ENCODE measurements at places on chromosomes 1 and 21.

DNA sequence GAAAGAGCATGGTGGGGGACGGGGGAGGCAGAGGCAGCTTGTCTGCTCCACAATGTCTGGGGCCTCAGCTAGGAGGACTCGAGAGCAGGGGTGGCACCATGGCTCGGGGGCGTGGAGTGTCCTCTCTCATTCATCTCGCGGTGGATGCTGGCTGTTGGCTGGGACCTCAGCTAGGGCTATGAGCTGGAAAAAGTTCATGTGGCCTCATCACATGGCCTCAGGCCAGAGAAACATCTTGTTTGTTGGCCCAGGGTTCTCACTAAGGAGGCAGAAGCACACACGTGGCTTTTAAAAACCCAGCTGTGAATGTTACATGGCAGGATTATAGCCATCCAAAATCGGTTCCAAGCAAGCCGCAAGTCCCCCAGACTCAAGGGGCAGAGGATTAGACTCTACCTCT lies 6.2 kb upstream of the CENPS start:
- DNase-seq, result no peak

- DNase-seq, result no peak
These were observed 1.8 kb upstream of the TFF2 start for GRCh38 chr21:42352441-42353095.

GRCh38 chr1:33367485-33368405 lies 46.8 kb upstream of the A3GALT2 start:
- no peak for DNase-seq

- DNase-seq, result no peak
These were observed 986.0 kb downstream of the TTLL7 start for GRCh38 chr1:83012950-83013349.

GRCh38 chr1:21541329-21541728 lies 32.1 kb downstream of the ALPL start:
- DNase-seq, result no peak

DNA sequence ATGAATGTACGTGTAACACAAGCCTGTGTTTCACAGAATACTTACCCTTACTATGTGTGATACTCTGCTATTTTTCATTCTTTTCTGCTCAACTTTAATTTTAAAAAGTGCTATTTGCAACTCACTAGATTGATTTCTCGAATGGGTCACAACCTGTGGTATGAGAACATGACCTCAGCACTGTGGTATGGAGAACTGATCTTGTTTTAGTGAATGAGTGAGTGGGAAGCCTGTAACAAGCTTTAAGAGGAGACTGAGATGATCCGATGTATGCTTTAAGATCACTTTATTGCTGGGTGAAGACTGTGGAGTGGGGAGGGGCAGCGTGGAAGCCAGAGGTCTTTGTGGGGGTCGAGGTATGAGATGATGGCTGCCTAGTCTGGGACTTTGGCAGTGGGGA lies 21.6 kb downstream of the MECR start:
- no peak for DNase-seq

GRCh38 chr1:4172644-4173599 lies 272.9 kb upstream of the C1orf174 start:
- no peak for DNase-seq

DNA sequence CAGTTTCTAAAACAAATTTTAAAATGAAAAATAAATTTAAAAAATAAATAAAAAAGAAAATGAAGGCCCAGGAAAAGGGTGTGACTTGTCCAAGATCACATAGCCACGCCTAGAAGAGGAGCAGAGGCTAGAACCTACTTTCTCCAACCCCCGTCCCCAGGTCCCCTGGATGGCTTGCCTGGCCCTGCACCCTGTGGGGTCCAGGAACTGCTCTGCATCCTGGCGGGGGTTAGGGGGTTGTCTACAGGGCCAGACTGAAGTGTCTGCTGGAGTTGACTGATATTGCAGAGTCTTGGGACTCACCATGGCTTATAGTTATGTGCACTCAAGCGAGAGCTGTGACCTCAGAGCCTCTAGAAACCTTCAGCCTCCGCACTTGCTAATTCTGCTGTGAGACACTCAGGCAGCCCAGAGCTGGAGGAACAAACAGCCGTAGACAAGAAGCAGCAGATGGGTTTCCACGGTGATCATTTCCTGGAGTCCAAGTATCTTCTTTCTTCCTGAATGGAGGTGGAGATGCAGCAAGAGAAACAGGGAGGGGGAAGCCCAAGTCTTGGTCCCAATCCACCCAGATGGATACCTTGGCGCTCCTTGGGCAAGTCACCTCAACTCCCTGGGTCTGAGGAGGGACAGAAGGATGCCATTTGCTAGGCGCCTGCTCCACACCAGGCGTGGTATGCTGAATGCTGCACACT lies 5.2 kb upstream of the EXTL1 start:
- no peak for DNase-seq

DNA sequence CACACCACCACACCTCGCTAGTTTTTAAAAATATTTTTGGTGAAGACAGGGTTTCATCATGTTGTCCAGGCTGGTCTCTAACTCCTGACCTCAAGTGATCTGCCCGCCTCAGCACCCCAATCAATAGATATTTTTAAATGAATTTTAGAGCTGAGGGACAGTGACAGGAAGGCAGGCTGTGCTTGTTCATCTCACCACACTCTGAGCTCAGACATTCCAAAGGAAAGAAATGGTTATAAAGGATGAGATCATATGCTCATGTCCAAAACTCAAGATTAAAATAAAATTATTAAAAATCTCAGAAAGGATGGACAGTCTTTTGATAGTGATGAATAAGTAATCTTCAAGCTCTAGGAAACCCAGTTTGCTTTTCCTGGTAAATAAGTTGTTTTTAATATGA lies 40.9 kb downstream of the L1TD1 start:
- no peak for DNase-seq

DNA sequence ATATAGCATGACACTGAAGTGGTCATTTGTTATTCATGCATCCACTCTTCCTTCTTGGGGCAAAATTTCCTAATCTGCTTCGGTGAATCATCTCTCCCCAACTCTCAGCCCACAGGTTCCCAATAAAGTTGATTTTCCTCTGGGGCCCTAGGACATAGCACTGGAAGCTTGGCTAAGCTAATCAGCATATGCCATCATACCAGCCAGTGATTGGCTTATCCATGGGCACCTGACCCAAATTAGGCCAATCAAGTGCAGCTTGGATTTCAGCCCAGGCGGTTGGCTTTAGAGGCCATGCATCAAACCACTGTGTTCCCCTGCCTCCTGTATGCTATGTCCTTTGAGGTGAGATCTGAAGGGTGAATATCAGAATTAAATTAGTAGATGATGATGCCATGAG lies 58.9 kb downstream of the C1orf94 start:
- no peak for DNase-seq

GRCh38 chr1:224212618-224213061 lies 29.6 kb downstream of the DEGS1 start:
- DNase-seq, result no peak

- no peak for DNase-seq
These were observed 11.0 kb upstream of the PEAR1 start for GRCh38 chr1:156882543-156882942.

DNA sequence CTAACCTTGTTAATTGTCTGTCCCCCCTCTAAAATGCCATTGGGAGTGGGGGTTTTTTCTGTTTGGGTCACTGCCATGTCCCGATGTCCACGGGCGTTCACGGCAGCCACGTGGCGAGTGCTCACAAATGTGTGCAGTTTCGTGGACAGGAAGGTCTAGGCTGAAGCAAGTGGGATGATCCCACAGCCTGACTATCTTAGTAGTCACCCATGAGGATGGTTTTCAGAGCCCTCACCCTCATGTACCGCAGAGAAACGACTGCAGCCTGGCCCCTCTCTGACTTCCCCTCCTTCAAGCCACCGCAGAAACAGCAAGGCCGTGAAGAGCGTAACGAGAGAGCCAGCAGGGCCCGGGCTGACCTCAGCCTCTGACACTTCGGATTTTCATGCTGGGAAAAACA lies 52.3 kb upstream of the COX20 start:
- DNase-seq, result no peak

GRCh38 chr1:48572646-48573258 lies 100.7 kb upstream of the SPATA6 start:
- DNase-seq, result no peak

- no peak for DNase-seq
These were observed 90.8 kb upstream of the L1TD1 start for GRCh38 chr1:62103846-62104245.

GRCh38 chr1:21822349-21822748 lies 10.3 kb downstream of the LDLRAD2 start:
- DNase-seq, result no peak

- no peak for DNase-seq
These were observed 4.8 kb downstream of the SARS1 start for GRCh38 chr1:109218516-109218915.

DNA sequence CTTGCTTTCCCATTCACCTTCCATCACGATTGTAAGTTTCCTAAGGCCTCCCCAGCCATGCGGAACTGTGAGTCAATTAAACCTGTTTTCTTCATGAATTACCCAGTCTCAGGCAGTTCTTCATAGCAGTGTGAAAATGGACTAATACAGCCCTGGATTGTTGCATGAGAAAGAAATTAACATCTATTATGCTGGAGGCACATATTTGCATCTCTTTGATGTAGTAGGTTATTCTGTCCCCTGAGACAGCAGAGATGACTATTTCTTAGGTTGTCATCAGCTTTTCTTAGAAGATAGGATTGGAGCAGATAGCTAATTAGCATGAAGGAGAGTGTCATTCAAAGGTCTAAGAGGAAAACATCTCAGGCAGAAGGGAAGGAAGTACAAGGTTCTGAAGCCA lies 166.2 kb downstream of the OMA1 start:
- DNase-seq, result no peak

- no peak for DNase-seq
These were observed 100.9 kb downstream of the PEX14 start for GRCh38 chr1:10575616-10576015.

DNA sequence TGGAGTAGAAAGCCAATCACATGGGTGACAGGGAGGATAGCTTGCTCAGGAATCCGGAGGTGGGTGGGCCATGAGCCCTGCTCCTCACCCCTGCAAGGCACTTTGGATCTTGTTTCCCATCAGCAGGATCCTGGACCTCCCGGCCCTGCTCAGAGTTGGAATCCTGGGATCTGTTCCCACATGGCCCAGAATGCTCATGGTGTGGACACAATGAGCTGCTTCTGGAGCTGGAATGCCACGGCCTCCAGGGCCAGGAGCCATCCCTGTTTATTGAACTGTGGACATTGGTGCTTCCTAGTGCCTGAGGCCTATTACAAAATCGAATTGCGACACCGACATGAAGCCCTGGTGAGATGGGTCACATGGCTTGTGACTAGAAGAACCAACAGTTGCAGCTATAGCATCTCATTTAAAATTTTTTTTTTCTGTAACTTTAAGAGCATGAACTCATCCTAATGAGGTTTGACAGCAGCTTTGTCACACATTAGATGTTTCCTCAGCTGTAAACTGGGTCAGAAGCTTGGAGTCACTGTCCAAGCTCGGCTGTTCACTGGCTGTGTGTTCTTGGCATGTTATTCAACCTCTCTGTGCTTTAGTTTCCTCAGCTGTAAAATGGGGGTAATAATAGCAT lies 40.4 kb upstream of the GOLT1A start:
- no peak for DNase-seq

- DNase-seq, result no peak
These were observed 32.1 kb downstream of the JAK1 start for GRCh38 chr1:64934115-64934877.

DNA sequence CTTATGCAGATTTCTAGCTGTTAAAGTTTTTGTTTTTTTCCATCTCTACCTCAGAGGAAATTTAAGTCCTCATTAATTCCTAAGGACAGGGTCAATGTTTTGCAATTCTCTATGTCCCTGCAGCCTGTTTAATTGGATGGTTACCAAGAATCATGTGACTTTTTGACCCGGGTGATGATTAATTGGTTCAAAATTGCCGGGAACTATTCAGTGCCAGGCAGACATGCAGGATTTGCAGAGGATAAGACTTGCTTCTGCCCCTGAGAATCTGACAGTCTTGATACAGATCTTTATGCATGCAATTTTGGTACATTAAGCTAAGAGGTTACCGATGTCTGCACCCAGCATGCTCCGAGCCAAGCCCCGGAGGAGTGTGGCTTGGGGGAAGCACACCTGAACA lies 87.9 kb downstream of the PLPP3 start:
- no peak for DNase-seq

DNA sequence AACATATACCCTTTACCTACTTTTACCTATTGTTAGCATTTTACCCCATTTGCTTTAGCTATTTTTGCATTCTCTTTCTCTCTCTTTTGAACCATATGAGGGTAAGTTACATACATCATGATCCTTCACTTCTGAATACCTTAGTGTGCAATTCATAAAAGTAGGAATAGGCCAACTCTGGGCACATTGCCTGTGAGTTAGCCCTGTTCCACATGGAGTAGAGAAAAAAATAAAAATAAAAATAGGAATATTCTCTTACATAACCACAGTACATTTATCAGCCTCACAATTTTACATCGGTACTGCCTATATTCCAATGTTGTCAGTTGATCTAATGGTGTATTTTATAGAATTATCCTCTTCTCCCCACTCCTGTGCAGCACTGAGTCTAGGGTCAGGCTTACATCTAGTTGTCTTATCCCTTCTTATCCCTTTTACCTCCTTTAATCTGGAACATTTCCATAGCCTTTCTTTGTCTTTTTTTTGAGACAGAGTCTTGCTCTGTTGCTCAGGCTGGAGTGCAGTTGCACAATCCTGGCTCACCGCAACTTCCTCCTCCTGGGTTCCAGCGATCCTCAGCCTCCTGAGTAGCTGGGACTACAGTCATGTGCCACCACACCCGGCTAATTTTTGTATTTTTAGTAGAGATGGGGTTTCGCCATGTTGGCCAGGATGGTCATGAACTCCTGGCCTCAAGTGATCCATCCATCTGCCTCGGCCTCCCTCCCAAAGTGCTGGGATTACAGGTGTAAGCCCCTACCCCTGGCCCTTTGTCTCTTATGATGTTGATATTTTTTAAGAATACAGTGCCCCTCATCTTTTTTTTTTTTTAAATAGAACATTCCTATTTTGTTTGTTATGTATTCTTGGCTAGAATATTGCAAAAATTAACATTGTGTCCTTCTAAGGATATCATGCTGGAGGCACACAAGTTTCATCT lies 11.1 kb upstream of the SLC30A1 start:
- no peak for DNase-seq

DNA sequence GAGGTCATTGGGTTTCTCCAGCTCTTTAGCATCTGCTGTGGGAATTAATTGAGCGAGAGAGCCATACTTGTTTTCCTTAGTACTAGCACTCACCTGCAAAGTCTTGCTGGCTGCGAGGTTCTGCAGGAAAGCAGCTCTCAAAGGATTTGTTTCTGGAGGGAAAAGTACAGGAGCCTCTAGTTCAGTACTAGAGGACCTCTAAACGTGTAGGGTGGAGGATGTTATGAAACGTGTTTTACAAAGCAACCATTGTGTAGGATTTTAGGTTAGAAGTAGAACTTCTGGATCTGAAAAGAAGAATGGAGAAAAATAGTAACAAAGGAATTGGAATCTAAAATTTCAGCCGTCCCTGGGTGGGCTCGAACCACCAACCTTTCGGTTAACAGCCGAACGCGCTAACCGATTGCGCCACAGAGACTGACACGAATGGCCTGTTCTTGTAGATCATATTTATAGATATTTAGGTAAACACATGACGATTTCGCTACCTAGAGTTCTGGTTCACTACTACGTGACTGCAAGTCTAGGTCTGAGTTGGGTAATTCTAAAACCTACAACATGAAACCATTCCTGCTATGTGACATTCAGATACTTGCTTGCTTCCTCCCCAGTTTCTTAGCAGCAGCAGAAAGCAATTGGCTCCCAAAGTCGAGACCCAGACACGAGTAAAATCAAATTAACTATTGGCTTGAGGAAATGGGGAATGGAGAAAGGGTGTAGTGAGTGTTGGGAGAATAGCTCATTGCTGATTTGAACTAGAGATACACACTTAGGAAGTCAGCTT lies 60.2 kb upstream of the CFAP126 start:
- DNase-seq, result no peak

- no peak for DNase-seq
These were observed 89.7 kb upstream of the ADAR start for GRCh38 chr1:154697710-154698109.

All from cerebellar nuclear complex (tissue), 1 donor.